ENCODE measurements at places on chromosomes 3 and 15. TPM values are rescaled to one million over a fixed set of nuclear protein-coding genes. Genes with fewer than 3 reads are reported as not detected.
A peak's percentile ranks its signal among the peaks of the same experiment; 100 is the strongest.

- DNase-seq: no peak
- no peaks in the 10 kb centered on the region for H3K36me3 ChIP-seq
- no peak overlapping the region for H3K4me3 ChIP-seq
- no peaks in the 10 kb centered on the region for H3K4me1 ChIP-seq
Observed at GRCh38 chr3:67044295-67044694, 46.2 kb downstream of the KBTBD8 start.

GRCh38 chr3:191328962-191329653, at the start of gene CCDC50:
Gene CCDC50, plus strand, starts transcription at chr3:191329394. Its CDS starts 281 bp downstream, at chr3:191329675.
- peaks cover 18% of the 10 kb centered on the region for H3K27me3 ChIP-seq
- peak; percentile 87 for DNase-seq
- peaks cover 2% of the 10 kb centered on the region for H3K36me3 ChIP-seq
- peak within 1 kb of the TSS; percentile 82 for H3K27ac ChIP-seq
- peak within 1 kb of the TSS; percentile 82 for H3K4me3 ChIP-seq

DNA sequence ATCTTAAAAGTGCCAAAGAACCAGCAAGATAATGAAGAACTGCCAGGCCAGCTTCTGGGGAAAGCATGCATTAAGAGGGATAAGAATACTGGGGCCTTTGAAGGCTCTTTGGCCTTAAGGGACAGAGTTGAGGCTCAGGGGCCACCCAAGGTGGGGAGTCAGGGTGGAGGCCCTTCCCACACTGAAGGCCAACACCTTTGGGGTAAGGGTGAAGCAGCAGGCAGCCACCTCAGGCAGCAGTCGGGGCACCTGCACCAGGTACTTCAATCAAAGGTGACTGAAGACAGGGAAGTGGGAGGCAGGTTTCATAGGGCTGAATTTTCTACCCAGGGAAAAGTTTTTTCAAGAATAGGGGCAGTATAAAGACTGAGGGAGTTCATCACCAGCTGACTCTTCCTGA, 87.7 kb upstream of the KLF13 start:
- no peak for DNase-seq
- no peak overlapping the region for H3K27ac ChIP-seq
- no peak overlapping the region for H3K4me3 ChIP-seq
- peaks cover 27% of the 10 kb centered on the region for H3K4me1 ChIP-seq

GRCh38 chr3:123287962-123288302, 86.2 kb downstream of the SEC22A start:
- DNase-seq: no peak
- no peak overlapping the region for H3K27ac ChIP-seq
- H3K4me3 ChIP-seq: no peak overlapping the region
- no peaks in the 10 kb centered on the region for H3K36me3 ChIP-seq
- no peaks in the 10 kb centered on the region for H3K27me3 ChIP-seq

GRCh38 chr3:175185903-175186302, 326.8 kb downstream of the NAALADL2 start:
- H3K27me3 ChIP-seq: no peaks in the 10 kb centered on the region
- H3K4me1 ChIP-seq: no peaks in the 10 kb centered on the region
- no peaks in the 10 kb centered on the region for H3K36me3 ChIP-seq
- H3K27ac ChIP-seq: no peak overlapping the region
- no peak for DNase-seq

GRCh38 chr3:160296591-160296990, 71.4 kb downstream of the C3orf80 start:
- H3K36me3 ChIP-seq: peaks cover 3% of the 10 kb centered on the region
- no peak for DNase-seq
- no peak overlapping the region for H3K4me3 ChIP-seq

DNA sequence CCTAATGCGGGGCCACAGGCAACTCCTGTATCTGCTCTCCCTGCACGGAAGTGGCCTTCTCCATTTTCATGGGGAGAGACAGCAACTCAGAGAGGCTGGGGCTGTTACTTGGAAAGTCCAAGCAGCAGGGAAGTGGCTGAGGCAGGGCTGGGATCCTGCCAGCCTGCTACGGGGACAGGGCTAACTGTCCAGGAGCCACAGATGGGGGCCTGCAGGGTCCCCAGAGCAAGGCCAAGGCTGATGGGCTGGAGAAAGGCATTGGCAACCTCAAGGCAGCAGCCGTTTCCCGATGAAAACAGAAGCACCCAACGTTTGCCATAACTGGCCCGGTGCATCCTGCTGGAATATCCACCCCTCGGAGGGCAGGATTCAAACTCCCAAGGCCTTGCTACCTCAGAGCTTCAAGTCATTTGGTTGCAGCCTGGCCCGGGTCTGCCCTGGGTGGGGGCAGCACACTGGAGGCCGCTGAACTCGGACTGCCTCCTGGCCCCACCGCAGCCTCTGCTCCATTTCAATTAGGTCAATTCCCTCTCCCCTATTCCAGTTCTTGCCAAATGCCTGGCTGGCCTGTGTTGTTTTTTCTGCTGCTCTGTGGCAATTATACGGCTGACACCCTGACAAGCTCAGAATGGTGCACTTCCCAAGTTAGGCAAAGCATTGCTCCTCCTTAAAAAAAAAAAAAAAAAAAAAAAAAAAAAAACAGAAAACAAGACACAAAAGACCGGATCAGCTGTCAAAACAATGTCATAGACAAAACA, 143.5 kb downstream of the NUP210 start:
- H3K4me1 ChIP-seq: peaks cover 1% of the 10 kb centered on the region
- H3K36me3 ChIP-seq: no peaks in the 10 kb centered on the region
- H3K27ac ChIP-seq: no peak overlapping the region
- DNase-seq: no peak
- H3K4me3 ChIP-seq: no peak overlapping the region

GRCh38 chr15:85854345-85855097, 59.8 kb upstream of the KLHL25 start:
- peak; percentile 87 for DNase-seq
- H3K36me3 ChIP-seq: no peaks in the 10 kb centered on the region
- H3K4me1 ChIP-seq: peaks cover 7% of the 10 kb centered on the region
- H3K27me3 ChIP-seq: peaks cover 33% of the 10 kb centered on the region
- H3K27ac ChIP-seq: no peak overlapping the region

DNA sequence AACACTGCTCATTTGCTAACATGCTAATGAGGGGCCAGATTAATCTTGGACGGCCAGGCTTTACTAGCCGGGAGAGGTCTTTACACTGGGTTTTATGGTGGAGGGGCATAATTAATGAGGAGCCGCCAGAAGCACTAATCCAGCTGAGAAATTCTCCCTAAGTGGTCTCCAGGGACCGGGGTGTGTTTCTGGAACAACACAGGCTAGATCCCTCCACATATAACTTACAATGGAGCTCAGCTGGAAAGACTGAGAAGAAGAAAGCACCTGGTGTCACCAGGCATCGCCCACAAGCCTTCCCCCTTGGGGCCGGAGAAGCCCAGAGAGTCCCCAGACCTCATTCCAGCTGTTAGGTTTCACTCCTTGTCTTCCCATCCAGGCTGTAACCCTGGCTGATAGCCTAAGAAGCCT, 127.5 kb downstream of the MEGF11 start:
- peaks cover 20% of the 10 kb centered on the region for H3K27me3 ChIP-seq
- H3K36me3 ChIP-seq: no peaks in the 10 kb centered on the region
- DNase-seq: no peak
- H3K27ac ChIP-seq: no peak overlapping the region
- H3K4me3 ChIP-seq: no peak overlapping the region

DNA sequence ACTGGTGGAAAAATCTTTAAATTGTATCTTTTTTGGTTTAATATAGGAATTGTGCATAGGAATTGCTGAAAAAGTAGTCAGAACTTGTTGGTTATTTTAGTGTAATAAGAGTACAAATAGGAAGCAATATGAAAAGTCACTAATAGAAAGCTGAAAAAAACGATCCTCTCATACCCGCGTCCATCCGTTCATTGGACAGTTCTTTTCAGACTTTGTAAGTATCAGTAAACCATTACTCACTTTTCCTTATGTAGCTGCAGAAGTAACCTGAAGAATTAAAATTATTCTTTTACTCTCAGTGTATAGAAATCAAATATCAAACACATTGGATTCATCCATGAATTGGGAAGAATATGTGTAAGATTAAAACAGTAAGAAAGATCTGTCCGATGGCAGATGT, 4.4 kb downstream of the FNDC3B start:
- no peak overlapping the region for H3K4me3 ChIP-seq
- H3K27ac ChIP-seq: no peak overlapping the region
- peaks cover 7% of the 10 kb centered on the region for H3K36me3 ChIP-seq
- peaks cover 3% of the 10 kb centered on the region for H3K27me3 ChIP-seq
- peaks cover 25% of the 10 kb centered on the region for H3K4me1 ChIP-seq

DNA sequence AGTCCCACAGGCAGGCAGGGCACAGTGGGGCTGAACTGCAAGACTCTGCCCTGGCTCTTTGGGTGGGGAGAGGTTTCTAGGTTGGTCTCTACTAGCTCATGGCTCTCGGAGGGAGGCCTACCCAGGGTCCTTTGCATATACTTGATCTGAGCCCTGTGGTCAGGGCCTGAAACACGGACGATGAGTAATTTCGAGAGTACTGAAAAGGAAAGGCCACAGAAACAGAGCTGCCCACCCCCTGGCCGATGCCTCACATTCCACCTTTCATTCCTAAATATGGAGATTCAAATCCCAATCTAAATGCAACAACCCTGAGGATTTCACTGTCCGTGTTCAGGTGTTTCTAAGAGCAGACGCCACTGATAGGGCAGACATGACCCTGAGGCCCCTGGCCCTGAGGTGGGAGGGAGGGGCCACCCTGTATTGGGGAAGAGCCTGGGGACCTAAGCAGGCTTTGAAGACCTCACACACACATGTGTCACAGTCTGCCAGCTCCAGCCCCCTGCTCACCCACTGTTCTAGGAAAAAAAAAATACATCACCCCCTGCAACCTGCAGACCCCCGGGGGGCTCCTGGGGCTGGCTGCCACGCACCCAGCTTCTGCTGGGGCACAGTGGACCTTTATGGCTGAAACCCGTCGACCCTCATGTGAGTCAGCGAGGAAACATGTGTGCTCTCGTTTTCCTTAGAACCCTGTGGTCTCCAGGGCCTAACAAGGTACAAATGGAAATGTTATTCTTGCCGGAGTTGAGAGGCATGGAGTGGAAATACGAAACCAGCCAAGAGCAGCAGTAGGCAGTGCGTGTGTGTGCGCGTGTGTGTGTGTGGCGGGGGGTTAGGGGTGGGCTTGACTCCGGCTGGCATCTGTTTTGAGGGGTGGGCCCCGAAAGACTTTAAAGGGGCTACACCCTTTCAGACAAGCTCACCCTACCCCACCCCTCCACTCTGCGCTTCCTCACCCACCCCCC, 112.7 kb downstream of the CHSY1 start:
- no peak overlapping the region for H3K4me3 ChIP-seq
- H3K4me1 ChIP-seq: peaks cover 38% of the 10 kb centered on the region
- no peaks in the 10 kb centered on the region for H3K27me3 ChIP-seq
- H3K27ac ChIP-seq: no peak overlapping the region

- no peak overlapping the region for H3K27ac ChIP-seq
- no peaks in the 10 kb centered on the region for H3K36me3 ChIP-seq
- DNase-seq: no peak
- peaks cover 41% of the 10 kb centered on the region for H3K27me3 ChIP-seq
- H3K4me3 ChIP-seq: no peak overlapping the region
Observed at GRCh38 chr3:171830518-171830875, 12.7 kb upstream of the TMEM212 start.

DNA sequence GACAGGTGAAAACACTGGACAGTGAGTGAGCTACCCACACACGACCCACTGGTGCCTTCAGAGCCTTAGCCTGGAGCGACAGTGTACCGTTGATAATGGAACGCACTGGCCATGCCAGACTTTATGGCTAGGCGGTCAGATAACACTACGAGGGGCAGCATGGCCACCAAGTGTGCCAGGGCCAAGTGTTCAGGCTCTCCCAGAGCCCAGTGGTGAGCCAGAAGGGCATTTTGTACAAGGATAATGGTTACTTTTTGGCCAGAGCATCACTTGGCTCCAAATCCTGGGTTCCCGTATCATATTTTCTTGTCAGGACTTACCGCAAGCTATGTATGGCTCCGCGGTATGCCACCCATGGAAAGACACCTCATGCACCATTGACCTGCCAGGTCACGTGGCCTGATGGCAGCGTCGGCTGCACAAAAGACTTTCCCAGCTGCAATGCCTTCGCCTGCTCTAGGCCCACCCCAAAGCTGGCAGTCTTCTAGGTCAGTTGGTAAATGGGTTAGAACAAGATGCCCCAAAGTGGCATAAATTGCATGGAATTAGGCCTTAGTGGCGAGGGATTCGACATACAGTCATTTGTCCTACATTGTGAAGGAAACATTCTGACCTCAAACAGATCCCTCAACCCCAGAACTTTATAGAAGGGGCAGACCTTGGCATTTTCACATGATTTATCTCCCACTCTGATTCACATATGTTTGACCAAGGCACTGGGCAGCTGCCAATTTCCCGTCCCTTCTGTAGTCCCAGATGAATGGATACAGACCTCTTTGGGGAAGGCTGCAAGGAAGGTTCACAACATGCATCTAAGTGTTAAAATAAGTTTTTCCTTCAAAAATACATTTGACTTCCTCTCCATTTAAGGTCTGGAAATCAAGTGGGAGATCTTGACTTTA, 12.2 kb upstream of the SLC28A1 start:
- no peak for DNase-seq
- no peak overlapping the region for H3K4me3 ChIP-seq
- no peaks in the 10 kb centered on the region for H3K27me3 ChIP-seq
- no peaks in the 10 kb centered on the region for H3K4me1 ChIP-seq
- no peaks in the 10 kb centered on the region for H3K36me3 ChIP-seq
- H3K27ac ChIP-seq: no peak overlapping the region

DNA sequence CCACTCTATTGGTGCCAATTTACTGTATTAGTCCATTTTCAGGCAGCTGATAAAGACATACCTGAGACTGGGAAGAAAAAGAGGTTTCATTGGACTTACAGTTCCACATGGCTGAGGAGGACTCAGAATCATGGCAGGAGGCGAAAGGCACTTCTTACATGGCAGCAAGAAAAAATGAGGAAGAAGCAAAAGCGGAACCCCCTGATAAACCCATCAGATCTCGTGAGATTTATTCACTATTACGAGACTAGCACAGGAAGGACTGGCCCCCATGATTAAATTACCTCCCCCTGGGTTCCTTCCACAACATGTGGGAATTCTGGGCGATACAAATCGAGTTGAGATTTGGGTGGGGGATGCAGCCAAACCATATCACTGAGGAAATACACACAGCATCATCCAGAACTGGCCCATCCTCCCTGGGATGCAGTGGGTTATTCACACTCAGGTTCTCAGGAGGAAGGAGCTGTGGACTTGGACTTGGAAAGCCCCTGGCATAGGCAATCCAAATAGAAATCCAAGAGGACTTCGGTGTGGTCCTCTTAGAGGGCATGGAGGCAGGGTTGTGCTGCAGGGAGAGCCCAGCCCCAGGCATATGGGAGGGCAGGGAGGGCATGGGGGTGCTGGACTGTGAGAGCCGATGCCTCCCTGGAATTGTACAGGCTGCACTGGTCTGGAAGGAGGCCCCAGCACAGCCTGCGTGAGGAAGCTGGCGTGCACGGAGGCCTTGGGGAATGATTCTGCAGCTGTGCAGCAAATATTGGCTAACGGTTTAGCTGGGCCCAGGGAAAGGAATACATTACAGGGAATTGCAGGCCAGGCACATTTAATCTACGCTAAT, 62.9 kb downstream of the EFCAB12 start:
- no peak for DNase-seq
- H3K27me3 ChIP-seq: no peaks in the 10 kb centered on the region
- no peak overlapping the region for H3K4me3 ChIP-seq
- H3K27ac ChIP-seq: no peak overlapping the region
- no peaks in the 10 kb centered on the region for H3K36me3 ChIP-seq

Gene GATM
- total RNA-seq: 0.65 TPM

Gene CCNB2
- 38.6 TPM for total RNA-seq

Gene SH2D7
- total RNA-seq: not detected

All from activated CD4-positive, alpha-beta T cell treated with anti-CD3 and anti-CD28 coated beads, Interleukin-2, amount 10 ng/mL, durations not matched to agents 24 days and 14 days (primary cell).